D721Med (cell line): ENCODE measurements at places on chromosomes 16 and 17.

DNA sequence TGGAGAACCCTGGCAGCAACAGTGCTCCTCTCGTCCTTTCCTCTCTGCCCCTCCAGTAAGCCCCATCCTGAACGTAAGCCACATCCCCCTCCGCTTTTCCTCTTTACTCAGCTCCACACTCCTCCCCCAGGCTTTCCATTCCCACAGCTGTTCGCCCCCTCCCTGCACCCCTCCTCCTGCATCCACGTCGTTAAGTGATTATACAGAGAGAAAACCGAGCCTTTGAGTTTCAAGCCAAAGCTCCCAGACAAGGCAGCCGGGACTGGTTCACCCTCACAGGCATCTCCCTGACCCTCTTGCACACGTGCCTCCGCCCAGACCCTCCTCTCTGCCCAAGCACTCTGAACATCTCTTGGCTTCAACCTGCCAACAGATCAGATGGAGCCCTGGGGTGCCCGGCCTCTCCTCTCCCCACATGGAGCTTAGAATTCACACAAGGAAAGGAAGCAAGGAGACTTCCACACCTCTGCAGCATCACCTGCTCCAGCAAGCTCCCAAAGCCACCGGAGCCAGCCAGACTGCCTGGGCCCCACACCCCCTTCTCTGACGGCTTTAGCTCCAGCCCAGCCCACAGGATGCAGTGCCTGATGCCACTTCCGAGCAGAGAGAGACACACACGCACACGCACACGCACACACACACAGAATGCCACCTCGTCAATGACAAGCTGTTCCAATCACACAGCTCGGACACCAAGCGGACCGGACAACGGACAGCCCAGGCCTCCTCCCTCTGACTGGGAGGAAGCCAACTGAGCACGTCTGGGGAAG, 99.9 kb upstream of the CCL2 start:
- no peak for DNase-seq

- DNase-seq, result no peak
These were observed 8.2 kb upstream of the CIAO3 start for GRCh38 chr16:749010-749409.

GRCh38 chr17:78329263-78330059, 30.4 kb downstream of the SOCS3 start:
- DNase-seq, result no peak

GRCh38 chr17:17455173-17455572, 21.6 kb upstream of the MED9 start:
- DNase-seq, result no peak

DNA sequence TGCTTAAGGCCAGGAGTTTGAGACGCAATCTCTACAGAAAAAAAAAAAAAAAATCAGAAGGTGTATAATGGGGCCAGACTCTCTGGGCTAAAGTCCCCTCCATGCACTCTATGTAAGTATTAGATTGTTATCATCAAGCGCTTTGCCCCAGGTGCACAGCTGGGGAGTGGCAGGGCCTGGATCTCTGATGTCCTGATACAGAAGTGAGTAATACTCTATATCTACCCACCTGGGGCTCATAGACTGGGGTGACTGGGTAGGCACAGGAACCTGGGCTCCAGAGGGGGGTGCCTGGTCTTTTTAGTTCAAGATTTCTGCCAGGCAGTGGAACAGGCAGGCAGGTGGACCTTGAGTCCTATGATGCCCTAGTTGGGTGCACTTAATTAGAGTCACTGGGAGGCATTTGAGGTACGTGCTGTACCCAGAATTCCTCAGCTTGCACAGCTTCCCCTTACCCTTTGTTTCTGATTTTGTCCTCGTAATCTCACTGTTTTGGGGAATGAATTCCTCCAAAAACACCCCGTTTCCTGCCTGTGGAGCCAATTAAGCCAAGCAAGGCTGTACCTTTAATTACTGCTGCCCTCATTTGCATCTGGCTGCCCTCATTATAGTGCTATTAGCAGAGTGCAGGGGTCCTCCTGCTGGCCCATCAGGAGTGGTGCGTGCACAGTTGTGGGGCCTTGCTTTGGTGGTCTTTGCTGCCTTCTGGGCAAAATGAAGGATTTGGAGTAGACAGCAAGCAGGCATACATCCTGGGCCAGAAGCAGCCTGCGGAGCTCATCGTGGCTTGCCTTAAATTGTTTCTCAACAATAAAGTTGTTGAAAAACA, 239.0 kb downstream of the SNX29 start:
- no peak for DNase-seq

- DNase-seq, result peak; percentile 57
These were observed 9.8 kb downstream of the GNGT2 start for GRCh38 chr17:49200423-49201083.

- DNase-seq, result no peak
These were observed 33.2 kb upstream of the STH start for GRCh38 chr17:45965812-45966211.

DNA sequence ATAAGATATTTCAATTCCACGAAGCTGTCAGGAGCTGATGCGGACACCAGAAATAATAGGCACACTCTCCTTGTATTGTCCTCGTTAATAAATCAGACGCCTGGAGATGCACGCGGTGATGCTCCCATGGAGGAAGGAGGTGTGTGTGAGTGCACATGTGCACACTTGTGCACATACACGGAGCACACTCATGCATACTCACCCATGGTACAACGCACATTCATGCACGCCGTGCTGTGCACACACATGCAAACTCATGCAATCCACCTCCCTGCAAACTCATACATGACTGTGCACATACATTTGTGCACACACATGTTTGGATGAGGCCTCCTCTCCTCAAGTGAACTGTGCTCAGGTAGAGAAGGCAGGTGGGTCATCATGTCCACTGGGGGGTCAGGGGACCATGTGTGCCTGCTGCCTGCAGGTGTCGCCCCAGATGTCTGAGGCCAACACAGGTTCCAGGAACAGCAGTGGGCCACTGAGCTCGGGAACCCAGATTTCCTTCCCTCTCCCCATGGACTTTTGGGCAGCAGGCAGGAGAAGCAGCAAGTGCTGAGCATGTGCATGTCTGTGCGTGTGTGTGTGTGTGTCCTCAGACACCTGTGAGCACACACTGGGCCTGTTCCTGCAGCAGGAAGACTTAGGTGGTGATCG, 165.3 kb downstream of the SDK2 start:
- DNase-seq, result no peak

DNA sequence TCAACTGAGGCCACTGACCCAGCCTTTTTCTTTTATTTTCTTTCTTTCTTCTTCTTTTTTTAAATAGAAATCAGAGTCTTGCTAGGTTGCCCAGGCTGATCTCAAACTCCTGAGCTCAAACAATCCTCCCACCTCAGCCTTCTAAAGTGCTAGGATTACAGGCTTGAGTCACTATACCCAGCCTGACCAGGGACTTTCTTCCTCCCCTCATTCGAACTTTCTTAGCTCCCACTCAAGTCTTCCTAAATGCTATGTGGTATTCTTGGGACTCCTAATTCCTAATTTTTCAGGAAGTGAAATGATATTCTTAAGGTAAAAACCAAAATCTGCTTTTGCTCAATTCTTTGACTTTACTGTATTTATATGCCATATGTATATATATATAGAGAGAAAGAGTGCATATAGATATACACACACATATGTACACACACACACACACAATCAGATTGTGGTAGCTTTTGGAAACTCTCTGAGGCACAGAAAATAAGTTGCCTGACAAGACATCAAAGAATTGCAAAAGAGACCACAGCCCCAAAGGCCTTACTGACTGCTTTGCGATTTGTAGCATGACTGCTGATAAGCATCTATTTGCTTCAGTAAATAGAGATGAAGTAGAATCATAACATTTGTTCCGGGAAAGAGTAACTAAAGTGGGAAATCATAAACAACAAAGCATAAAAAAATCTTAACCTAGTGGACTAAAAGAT, 9.5 kb upstream of the AMZ2 start:
- no peak for DNase-seq

GRCh38 chr16:80746231-80746630, 58.2 kb downstream of the CDYL2 start:
- no peak for DNase-seq

GRCh38 chr16:87956365-87957231, 5.4 kb downstream of the BANP start:
- DNase-seq, result no peak

- DNase-seq, result no peak
These were observed 17.1 kb downstream of the ANKRD11 start for GRCh38 chr16:89473136-89473712.

DNA sequence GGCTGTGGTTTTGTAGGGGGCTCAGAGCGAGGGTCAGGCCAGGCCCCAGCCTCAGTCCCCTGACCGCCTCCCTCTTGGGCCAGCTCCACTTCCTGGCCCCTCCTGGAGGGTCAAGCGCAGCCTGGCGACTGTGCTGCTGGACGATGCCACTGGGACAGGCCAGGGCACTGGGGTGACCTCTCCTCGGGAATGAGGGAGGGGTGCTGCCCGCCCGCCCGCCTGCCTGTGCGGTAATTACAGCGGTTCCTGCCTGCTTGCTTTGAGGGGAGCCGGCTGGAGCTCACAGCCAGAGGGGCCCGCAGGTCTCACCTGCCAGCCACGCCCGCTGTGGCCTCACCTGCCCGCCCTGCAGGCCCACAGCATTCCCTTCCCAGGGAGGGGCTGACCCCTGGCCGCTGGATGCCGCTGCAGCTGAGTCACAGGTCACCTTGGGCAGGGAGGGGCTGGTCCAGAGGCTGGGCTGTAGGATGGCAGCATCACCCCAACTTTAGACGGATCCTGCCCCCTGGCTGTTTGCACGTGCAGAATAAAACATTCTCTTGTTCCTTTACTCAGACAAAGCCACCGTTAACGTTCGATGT, 76.7 kb upstream of the CBX4 start:
- DNase-seq, result no peak

GRCh38 chr17:73906896-73907870, 262.9 kb upstream of the SDK2 start:
- no peak for DNase-seq

DNA sequence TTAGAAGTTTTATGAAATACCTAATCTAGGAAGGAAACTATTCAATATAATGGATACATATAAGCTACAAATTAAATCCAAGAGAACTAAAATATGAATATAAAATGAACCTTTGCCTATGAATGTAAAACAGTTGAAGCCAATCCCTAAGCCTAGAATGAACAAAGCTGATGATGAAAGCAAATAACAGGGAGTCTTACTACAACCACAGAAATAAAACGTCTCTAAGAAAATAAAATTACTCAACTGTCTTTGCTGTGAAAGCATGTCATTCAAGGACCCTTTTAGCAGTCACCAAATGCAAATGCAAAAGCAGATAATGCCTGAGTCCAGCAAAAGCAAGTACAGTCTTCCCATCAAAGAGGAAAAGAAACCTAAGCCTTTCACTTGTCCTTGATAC, 23.0 kb downstream of the FAM222B start:
- no peak for DNase-seq

DNA sequence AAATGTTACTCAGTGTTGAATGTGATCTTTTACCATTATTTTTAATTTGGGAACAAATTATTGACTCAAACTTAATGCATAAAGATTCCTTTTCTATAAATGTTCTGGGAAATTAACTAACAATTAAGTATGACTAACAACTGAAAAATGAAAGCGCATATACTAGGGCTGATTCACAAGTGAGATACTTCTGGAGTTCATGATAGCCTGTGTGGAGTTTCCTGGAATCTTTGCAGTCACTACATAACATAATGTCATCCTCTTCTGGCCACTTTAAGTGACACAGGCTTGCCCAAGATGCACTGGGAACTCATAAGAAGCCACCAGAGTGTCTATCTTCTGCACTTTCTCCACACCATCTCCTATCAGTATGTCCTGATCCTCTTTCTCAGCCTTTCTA, 450.3 kb upstream of the CDH11 start:
- no peak for DNase-seq

DNA sequence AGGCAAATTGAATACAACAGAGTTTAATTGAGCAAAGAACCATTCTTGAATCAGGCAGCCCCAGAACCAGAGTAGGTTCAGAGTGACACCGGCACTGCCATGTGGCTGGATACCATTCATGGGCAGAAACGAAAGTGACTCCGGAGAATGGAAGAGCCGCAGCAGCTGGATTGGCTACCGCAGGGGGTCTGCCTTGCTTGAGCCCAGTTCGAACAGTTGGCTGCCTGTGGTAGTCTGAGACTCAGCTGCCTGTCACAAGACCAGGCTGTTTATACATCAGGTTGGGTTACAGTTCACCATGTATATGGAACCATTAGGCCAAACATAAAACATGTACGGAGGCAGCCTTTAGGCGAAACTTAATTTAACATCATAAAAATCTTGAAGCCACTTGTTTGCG, 205.2 kb upstream of the CHMP6 start:
- DNase-seq, result no peak

- DNase-seq, result peak; percentile 81
These were observed 4.5 kb upstream of the HSD17B1 start for GRCh38 chr17:42548070-42548837.

DNA sequence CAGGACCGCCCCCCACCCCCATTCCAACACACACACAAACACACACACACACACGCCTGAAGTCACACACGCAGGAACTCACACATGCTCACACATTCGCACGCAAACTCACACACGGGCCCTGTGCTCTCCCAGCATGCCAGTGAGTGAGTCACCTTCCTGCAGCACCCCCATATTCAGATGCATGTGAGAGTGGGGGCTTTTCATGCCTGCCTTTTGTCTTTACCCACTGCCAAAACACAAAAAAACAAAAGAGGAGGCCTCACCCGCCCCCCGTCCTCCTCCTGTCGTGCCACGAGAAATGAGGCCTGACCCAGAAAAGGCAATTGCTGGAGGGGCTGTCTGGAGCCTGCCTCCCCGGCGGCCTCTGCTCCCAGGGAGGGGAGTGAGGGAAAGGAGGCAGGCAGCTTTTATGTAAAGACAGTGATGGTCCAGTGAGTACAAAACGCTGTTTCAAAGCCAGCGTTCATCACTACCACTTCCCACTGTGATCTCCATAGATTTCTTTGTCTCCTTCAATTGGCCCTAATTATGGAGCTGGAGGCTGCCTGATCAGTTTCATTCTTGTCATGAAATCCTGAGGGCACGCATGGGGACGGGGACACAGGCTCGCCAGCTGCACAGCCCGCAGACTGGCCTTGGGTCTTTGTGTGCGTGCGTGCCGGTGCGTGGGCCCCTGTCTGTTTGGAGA, 29.5 kb upstream of the GSE1 start:
- no peak for DNase-seq

GRCh38 chr17:48261297-48261880, 153.8 kb downstream of the SNX11 start:
- no peak for DNase-seq

- DNase-seq, result peak; percentile 73
These were observed at the start of gene MPP2 for GRCh38 chr17:43907425-43907981. MPP2 (minus strand) TSS chr17:43907536; CDS start chr17:43904460, 3,076 bp downstream.

- DNase-seq, result no peak
These were observed 67.1 kb upstream of the DOC2B start for GRCh38 chr17:248337-249235.

GRCh38 chr17:68854452-68854851, 100.7 kb downstream of the ABCA8 start:
- no peak for DNase-seq
